ENCODE measurements at places on chromosomes 6 and 20.

DNA sequence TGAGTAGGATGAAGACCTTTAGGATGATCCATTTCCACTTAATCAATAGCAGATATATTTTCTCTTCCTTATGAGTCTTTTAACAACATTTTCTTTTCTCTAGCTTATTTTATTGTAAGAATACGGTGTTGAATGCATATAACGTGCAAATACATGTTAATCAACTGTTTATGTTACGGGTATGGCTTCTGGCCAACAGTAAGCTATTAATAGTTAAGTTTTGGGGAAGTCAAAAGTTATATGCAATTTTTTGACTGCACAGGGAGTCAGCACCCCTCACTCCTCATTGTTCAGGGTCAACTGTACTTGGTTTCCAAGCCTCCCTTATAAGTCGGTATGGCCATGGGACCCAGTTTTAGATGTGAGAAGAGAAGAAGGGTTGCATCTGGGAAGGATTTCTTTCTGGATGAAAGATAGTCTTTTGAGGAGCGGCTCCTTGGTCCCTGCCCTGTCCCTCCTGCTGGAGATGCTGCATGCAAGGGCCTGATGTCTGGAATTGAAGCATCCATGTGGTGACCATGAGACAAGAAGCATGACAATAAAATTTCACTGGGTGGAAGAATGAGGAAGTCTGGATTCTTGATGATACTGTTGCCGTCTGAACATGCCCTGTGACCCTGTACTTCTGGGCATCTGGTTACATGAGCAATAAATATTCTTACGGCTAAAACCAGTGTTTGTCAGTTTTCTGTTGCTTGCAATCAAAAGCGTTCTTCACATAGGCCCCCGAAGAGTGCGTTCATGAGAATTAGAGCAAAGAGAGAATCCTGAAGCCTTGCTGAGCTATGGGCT lies 194.7 kb upstream of the PMEPA1 start:
- DNase-seq = no peak

DNA sequence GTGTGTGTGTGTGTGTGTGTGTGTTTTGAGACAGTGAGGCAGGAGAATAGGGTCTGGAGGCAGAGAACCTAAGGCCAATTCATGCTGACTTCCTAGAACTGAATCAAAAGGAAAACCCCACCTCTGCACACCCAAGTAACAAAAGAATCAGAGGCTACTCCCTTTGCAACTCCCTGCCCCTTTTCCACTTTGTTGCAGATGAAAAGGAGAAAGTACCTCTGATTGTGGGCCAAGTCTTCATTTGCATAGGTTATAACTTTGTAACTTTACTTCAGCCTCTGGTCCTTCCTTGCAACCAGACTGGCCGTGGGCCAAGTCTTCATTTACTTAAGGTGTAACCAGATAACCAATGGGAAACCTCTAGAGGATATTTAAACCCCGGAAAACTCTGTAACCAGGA lies 168.8 kb downstream of the EYA2 start:
- no peak for DNase-seq

GRCh38 chr6:28729501-28730402 lies 194.0 kb downstream of the TRIM27 start:
- no peak for DNase-seq

- no peak for DNase-seq
Observed at GRCh38 chr6:10719964-10720264, 3.0 kb upstream of the TMEM14C start.

DNA sequence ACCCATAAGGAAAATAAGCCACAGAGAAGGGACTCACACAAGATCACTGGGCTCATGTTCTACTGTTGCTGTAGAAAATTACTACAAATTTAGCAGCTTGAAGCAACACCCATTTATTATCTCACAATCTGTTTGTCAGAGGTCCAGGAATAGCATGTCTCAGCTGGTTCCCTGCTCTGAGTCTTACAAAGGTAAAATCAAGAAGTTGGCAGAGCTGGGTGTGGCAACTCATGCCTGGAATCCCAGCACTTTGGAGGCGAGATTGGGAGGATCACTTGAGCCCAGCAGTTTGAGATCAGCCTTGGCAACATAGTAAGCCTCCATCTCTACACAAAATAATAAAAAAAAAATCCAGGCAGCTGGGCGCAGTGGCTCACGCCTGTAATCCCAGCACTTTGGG lies 28.5 kb upstream of the ZNF831 start:
- DNase-seq = no peak

DNA sequence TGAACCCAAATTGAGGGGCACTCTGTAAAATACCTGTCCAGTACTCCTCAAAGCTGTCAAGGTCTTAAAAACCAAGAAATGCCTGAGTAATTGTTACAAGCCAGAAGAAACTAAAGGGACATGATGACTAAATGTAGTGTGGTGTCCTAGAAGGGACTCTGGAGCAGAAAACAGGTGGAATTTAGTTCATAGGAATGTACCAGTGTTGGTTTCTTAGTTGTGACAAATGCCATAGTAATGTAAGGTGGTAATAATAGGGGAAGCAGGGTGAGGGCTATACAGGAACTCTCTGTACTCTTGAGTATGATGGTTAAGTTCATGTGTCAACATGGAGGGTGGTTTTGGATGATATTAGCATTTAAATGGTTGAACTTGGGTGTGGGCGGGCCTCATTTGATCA lies 92.3 kb downstream of the CNBD2 start:
- DNase-seq = no peak

- no peak for DNase-seq
Observed at GRCh38 chr20:50222309-50223038, 31.8 kb downstream of the CEBPB start.

GRCh38 chr6:43468240-43468639 lies 9.1 kb upstream of the TJAP1 start:
- no peak for DNase-seq

GRCh38 chr6:63066055-63066704 lies 145.1 kb upstream of the FKBP1C start:
- DNase-seq = no peak

DNA sequence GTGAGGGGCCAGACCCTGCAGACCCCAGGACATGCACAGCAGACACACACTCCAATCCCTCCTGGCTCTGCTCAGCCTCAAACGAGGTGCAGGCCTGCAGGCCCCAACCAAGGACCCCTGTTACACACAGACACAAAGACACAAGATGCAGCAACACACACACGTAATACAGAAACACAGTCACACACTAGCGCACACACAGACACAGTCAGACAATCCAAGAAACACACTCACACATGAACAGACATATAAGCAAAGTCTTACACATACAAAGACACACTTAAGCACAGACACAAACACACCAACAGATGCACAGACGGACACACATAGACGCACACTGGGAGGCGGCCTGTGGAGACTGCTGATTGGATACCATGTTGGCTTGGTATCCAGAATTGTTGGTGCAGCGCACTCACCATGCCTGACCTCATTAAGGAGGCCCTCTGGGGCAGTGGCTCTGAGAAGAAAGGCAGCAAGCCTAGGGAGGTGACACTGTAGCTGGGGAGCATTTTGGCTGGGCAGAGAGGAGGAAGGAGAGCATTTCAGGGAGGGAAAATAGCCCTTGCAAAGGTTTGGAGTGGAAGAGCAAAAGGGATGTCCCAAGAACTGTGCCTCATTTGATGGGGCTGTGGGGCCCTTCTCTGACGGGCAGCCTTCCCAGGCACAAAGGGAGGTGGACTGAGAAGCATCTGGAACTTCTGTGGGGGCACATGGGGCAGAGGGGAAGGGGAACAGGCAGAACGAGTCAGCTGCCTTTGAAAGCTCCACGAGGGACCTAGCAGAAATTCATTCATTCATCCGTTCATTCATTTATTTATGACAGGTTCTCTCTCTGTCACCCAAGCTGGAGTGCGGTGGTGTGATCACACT lies 1.4 kb upstream of the HSPA12B start:
- no peak for DNase-seq

GRCh38 chr6:40599555-40599954 lies 12.4 kb upstream of the LRFN2 start:
- no peak for DNase-seq

DNA sequence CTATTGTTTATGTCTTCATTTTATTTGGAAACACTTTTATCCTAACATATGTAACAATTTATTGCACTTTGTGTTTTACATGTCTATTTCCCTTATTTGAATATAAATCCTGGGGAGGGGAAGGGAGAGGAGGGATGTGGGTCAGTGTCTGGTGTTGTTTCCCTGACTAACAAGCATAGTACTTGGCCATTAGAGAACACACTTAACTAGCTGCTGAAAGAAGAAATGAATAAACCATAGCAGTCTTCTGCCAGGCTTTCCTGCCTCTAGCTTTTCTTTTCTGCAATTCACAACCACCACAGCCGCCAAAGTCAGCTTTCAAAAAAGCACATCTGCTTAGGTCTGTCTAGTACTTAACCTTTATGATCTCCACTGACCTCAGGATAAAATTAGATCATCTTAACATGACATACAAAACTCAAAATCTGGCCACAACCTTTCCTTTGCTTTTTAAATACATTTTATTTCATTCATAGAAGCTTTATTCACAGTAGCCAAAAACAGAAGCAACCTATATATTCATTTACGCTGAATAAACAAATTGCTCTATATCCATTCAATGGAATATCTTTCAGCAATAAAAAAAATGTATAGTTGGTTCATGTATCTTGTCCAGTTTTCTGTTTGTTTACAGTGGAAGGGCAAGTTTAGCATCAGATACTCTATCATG lies 16.3 kb downstream of the PDSS2 start:
- no peak for DNase-seq

All from vagina (tissue), 2 donors.